ENCODE measurements at places on chromosomes 16 and 17.
A peak's percentile ranks its signal among the peaks of the same experiment; 100 is the strongest.

GRCh38 chr17:6072157-6072556 is 2.0 kb downstream of the WSCD1 start:
- peak; percentile 29 for DNase-seq

GRCh38 chr16:10001258-10001775 is 180.9 kb downstream of the GRIN2A start:
- no peak for DNase-seq

GRCh38 chr17:37848690-37849616 is 75.3 kb upstream of the TBC1D3K start:
- DNase-seq = no peak

- peak; percentile 50 for DNase-seq
Measured at GRCh38 chr17:73068322-73069153, 23.9 kb downstream of the SLC39A11 start.

GRCh38 chr16:66406534-66407221 is 20.4 kb upstream of the BEAN1 start:
- DNase-seq = peak; percentile 85

GRCh38 chr16:24217461-24217860 is 38.7 kb upstream of the CACNG3 start:
- DNase-seq = no peak

- DNase-seq = no peak
Measured at GRCh38 chr17:14098246-14098645, 28.9 kb downstream of the COX10 start.

- DNase-seq = no peak
Measured at GRCh38 chr17:1170739-1171138, 9.0 kb downstream of the ABR start.

- no peak for DNase-seq
Measured at GRCh38 chr16:56422896-56423441, 2.4 kb downstream of the AMFR start.

DNA sequence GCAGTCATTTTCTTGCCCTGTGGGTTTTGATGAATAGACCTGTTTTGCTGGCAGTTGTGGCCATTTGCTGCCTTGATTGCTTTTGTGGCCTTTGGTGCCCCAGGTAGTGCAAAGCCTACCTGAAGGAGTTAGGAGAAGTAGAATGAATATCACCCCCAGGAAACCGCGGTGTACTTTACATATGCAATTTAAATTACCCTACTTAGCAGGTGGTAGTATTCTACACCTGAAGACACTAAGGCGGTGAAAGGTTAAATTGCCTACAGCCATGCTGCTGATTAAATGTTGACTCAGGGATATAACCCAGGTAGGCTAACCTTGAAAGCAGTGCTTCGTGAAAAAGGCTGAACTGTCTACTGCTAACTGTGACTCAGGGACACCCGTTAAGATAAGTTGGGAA is 27.2 kb upstream of the WWOX start:
- no peak for DNase-seq

GRCh38 chr17:1237471-1237870 is 32.8 kb upstream of the BHLHA9 start:
- no peak for DNase-seq

DNA sequence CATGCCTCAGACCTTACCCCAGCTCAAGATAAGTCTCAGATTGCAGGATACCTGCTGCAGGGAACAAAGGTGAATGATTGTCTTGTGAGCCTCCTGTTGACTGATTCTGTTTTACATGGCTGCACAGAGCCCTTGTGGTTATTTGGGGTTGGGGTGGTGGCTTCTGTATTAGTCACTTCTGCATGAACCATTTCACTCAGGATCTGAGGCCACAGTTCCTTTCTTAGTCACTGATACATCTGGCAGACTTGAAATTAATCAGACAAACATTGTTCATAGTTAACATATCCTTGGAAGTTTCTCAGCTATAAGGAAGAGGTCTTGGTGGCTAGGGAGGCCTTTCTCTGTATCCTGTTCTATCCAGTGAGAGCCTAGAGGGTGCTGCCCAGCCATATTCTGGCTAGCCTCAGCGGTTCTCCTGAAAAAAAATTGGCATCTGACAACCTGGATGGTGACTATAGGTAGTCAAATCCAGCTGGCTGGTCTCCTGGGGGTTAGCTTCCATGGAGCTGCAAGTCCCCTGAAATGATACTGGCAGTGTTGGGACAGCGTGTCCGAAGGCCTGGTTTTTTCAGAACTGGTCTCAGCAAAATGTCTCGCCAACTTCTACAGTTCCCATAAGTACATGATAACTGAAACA is 8.4 kb upstream of the PLK1 start:
- no peak for DNase-seq

- no peak for DNase-seq
Measured at GRCh38 chr16:11033629-11034420, 89.5 kb downstream of the CLEC16A start.

DNA sequence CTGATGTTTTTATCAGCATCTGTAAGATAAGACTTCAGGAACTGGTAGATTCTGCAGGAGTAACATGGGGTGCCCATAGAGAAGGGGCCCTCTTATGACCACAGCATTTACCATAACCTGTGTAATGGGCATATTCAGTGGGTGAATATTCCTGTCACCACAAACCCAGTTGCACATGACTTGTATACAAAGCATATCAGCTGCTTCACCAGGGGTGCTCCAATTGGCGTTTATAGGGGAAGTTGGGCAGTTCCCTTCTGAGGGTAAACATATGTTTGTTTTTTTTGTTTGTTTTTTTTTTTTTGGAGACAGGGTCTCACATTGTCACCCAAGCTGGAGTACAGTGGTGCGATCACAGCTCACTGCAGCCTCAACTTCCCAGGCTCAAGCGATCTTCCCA is 11.5 kb upstream of the ZG16 start:
- DNase-seq = no peak

DNA sequence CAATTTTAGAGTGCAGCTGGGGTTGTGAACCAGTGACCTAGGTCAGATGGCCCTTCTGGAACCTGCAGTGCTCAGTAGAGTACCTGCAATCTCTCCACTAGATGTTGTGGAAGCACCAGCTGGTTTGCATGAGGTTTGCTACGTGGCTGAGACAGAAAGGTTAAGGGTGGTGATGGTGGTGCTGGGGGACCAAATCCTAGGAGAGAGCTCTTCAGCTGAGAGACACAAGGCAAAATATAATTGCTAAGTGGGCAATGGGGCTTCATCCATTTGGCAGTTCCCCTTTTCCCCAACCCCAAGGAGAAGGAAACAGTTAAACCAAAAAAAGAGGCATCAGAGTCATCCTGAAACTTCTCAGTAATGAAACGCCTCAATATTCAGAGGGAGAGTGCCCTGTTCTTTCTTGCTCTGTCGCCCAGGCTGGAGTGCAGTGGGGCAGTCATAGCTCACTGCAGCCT is 13.9 kb downstream of the ITPRIPL2 start:
- no peak for DNase-seq

DNA sequence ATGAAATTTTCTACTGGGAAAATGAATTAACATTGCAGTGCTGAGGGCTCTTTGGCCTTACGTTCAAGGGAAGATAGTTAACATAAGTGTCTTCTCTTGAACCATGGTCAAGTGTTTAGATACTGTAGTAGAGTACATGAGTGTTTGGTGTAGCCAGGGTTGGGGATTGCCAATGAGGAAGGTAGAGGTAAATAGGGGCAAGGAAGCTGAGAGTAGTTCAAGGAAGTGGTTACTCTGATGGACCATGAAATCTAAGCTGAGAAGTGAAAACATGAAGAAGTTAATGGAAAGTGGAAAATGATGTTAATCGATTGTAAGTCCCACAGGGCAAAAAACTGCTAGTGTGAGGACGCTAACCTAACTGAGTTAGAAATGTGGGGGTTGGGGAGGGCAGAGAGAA is 249.6 kb upstream of the AXIN2 start:
- no peak for DNase-seq

DNA sequence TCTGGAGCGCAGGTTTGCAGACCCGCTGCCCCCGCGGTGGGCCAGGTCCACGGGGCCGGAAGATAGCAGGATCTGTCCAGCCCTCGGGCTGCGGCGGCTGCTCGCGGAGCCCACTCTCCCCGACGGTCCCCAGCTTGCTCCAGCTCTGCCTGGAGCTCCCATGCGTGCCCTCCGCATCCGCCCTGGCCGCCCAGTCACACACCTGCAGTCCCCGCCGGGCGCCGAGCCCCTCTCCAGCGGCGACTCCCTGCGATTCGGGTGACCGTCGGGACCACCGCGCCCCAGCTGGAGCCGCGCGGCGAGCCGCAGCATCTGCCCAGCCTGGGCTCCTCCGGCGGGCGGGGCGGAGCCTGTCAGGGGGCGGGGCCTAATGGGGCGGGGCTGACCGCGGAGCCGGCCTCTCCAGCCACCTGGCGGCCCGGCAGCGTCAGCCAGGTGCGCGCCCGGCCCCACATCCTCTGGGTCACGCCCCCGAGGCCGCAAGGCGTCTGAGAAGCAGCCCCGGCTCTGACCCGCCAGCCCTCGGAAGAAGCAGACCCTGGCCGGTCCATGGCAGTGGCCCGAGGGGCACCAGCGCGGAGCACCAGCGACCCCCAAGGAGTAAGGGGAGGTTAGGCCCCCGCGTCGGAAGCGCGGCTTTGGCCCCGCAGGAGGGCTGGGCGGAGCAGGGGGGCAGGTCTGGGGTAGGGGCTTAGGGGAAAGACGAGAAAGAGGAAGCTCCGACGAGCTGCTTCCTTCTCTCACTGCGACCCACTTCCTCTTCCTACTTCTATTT is at the start of gene PIK3R5:
TSS of gene PIK3R5 (minus strand) at position 314 of the 775 bp plus-strand sequence. CDS start 54,213 bp downstream, outside the sequence.
- DNase-seq = no peak

- DNase-seq = no peak
Measured at GRCh38 chr16:65154321-65154720, 32.5 kb upstream of the CDH11 start.

DNA sequence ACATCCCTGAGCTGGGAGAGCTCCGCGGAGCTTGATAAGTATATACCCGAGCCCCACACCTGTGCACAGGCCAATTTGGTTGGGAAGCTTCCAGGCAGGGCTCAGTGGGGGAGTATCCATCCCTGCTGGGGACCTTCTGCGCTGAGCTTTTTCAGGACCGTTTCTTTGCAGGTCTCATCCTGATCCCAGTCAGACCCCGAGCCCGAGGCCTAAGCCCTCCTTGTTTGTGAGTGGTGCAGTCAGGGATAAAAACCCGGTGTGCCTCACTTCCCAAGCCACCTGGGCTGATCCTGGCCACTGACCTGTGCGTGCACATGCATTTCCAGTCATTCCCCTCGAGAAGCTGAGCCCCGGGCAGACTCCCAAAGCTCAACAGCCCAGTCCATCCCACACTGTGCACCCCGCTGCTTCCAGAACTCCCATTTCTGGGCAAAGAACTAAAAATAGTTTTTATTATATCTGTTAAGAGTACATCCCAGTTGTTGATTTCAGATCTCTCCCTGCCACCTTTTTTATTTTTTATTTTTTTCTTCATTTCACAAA is 27.3 kb upstream of the NAT9 start:
- DNase-seq = peak; percentile 94

DNA sequence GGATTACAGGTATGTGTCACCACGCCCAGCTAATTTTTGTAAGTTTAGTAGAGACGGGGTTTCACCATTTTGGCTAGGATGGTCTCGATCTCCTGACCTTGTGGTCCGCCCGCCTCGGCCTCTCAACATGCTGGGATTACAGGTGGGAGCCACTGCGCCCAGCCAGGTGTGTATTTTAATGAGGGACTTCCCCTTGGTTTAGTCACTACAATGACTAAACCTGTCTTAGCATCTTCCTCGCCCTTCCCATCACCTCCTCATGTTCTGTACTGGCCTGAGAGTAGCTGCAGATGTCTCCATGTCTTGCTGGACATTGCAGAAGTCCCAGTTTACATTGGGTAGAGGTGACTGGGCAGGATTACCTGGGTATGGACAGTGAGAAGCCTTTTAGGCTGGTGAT is 9.6 kb downstream of the SLC7A6 start:
- DNase-seq = no peak

- no peak for DNase-seq
Measured at GRCh38 chr17:3033741-3034577, 29.4 kb downstream of the OR1D5 start.

DNA sequence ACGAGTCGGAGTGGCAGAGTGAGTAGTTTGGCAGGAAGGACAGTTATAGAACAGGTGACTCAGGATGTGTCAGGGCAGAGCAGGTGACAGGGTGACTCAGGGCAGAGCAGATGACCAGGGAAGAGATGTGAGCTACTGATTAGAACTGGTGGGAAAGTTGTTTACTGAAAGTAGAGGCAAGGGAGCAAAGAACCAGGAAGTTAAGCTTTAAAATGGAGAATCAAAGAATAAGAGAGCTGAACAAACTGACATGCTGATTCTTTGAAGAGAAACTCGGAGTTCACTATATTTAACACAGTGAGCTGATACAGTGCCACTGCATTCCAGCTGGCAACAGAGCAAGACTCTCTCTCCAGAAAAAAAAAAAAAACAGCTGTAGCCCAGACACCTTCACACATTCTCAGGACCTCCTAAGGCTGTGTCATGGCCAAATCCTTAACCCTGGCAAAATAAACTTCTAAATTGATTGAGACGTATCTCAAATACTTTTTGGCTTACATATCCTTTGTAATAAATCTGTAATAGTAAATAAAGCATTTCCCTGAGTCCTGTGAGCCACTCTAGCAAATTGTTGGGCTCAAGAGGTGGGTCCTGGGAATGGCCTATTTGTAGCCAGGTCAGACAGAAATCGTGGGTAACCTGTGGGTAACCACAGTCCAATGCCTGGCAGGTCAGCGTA is 12.3 kb upstream of the UBE2I start:
- DNase-seq = no peak

DNA sequence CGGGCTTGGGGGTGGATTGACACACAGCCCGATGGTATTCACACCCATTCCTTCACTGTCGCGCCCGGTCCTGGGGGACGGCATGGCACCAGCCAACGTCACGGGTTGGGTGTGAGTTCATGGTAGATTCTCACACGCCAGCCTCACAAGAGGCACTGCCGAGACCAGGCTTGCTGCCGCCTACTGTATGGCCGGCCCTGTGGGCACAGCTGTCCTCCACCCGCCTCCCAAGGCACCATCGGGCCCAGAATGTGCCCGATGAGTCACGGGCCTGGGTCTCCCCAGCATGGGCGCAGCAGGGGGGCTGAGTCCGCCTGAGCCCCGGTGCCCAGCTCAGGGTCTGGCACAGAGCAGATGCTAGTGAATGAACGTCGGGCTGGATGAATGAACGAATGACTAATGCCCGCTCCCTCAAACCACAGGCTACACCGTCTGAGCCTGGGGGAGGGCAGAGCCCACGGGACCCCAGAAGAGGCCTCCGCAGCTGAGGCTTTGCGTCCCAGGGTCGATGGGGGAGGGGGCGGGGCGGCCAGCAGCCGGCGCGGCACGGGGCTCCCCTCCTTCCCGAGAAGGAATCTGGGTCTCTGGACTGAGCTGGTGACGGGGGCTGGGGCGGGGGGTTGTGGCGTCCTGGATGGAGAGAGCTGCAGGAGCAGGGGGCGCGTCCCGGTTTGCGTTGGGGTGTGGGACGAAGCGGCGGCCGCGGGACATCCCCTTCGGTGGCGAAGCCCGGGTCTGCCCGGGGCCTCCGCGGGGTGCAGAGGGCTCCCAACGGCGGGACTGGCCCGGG is 829 bp downstream of the PITPNM3 start:
- DNase-seq = peak; percentile 71

All from cerebellar cortex (tissue), 1 donor.